ENCODE measurements at places on chromosomes 3 and 15. TPM values are rescaled to one million over a fixed set of nuclear protein-coding genes. Genes with fewer than 3 reads are reported as not detected.

The ALDH1A3 gene
- total RNA-seq = 3.4 TPM

The SLC38A3 gene
- total RNA-seq = 5.2 TPM

The LRRC31 gene
- total RNA-seq = not detected

The COPB2 gene
- 84.9 TPM for total RNA-seq

The ST8SIA2 gene
- 0.31 TPM for total RNA-seq

The COPG1 gene
- total RNA-seq = 149 TPM

The CELSR3 gene
- 0.39 TPM for total RNA-seq

The DUOX2 gene
- 0.39 TPM for total RNA-seq

The CFAP92 gene
- 0.73 TPM for total RNA-seq

The GOLGA6B gene
- total RNA-seq = not detected

The PEAK1 gene
- 71.7 TPM for total RNA-seq

The CYP8B1 gene
- not detected for total RNA-seq

The CKMT1A gene
- total RNA-seq = 1.7 TPM

The CORO2B gene
- 8.9 TPM for total RNA-seq

The HHLA2 gene
- not detected for total RNA-seq

The PSTPIP1 gene
- total RNA-seq = 14.1 TPM

The CCR5 gene
- 1.4 TPM for total RNA-seq

The FBXW12 gene
- not detected for total RNA-seq

The HHATL gene
- total RNA-seq = 431 TPM

The DUOX1 gene
- total RNA-seq = 2.6 TPM

The LINGO1 gene
- total RNA-seq = 30.5 TPM

The LYZL4 gene
- total RNA-seq = not detected

The GUCA1C gene
- not detected for total RNA-seq

The DISP2 gene
- total RNA-seq = 6.5 TPM

The UROC1 gene
- total RNA-seq = not detected

The CLRN1 gene
- total RNA-seq = not detected

The PROK2 gene
- total RNA-seq = 0.94 TPM

The SLC28A1 gene
- 0.18 TPM for total RNA-seq

The HES1 gene
- 60.5 TPM for total RNA-seq

The CP gene
- 13.9 TPM for total RNA-seq

The THSD4 gene
- total RNA-seq = 39.8 TPM

The SENP5 gene
- total RNA-seq = 17.5 TPM

The C3orf70 gene
- 3.1 TPM for total RNA-seq

The RETNLB gene
- not detected for total RNA-seq

The NOX5 gene
- total RNA-seq = not detected

The TGM4 gene
- total RNA-seq = not detected

The TM4SF4 gene
- total RNA-seq = not detected

The CCR9 gene
- total RNA-seq = not detected

The CPEB1 gene
- total RNA-seq = 3.1 TPM

Data from left cardiac atrium (tissue), 4 donors.